Ascending aorta (tissue), 2 donors: ENCODE measurements at places on chromosomes 16 and 17.

DNA sequence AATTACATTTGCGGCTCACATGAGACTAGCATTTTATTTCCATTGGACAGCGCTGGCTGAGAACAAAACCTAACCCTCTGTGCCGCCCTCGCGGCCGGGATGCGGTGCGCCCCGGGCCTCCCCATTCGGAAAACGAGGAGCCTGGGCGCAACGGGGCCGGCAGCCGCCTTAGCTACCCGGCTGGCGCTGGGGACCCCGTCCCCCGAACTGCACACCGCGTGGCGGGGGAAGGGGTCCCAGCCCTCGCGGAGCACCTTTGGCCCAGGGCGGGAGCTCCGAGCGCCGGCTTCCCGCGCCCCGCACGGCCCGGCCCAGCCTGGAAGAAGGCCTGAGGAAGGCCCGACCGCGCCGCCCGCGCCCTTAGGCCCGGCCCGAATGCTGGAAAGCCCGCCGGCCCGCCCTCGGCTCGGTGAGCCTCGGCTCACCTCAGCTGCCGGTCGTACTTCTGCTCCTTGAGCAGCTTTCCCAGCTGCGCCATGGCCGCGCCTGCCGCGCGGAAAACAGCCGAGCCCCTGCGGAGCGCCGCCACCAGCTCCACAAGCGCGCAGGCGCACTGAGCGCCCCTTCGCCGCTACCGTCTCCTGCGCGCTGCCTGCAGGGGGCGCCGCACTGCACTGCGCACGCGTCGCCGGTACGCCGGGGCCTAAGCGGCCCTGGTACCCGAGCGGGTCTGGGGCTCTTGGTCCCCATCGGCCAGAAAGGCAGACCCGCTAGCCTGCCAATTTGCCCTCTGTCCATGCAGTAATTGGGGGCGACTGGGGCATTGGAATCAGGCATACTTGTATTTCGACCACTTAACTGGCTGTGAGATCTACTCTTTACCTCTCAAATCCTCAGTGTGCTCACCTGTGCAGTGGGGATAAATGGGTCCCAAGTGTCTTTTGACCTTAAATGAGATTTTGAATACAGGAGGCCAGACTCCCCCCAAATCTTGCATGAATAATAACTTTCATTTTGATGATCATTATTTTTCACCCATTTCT is at the start of gene NAE1:
Gene NAE1 (minus strand): TSS at position 555 of the 983 bp plus-strand sequence. CDS start 77 bp downstream, at position 478.
- no peaks in the 10 kb centered on the region for H3K27me3 ChIP-seq
- H3K4me1 ChIP-seq = no peaks in the 10 kb centered on the region
- peak within 1 kb of the TSS; percentile 77 for H3K4me3 ChIP-seq
- peak; percentile 11 for DNase-seq
- peaks cover 10% of the 10 kb centered on the region for H3K36me3 ChIP-seq
- peak within 1 kb of the TSS; percentile 87 for H3K27ac ChIP-seq

GRCh38 chr17:10772425-10773380 is 31.2 kb downstream of the TMEM238L start:
- no peaks in the 10 kb centered on the region for H3K4me1 ChIP-seq
- peaks cover 5% of the 10 kb centered on the region for H3K36me3 ChIP-seq
- H3K4me3 ChIP-seq = no peak overlapping the region
- no peak for DNase-seq

- no peak overlapping the region for H3K4me3 ChIP-seq
- no peaks in the 10 kb centered on the region for H3K27me3 ChIP-seq
- no peaks in the 10 kb centered on the region for H3K36me3 ChIP-seq
- DNase-seq = no peak
Measured at GRCh38 chr17:13135506-13135905, 117.7 kb upstream of the ELAC2 start.

DNA sequence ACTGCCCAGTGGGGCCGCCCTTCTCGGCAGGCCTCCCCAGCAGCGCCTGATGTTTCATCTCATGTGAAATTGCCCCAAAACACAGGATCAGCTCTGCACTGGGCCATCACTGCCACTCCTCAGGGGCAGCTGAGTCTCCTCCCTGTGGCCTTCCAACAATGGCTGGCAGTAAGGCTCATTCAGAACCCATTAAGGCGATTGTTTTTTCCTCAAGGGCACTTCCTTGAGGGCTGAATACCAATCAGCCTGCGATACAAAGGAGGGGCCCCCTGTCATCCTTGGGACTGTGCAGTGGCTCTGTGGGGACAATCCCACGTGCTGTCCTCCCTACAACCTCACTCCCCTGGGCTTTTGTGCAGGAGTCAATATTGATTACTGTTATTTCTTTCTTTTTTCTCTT is 47.5 kb downstream of the XYLT1 start:
- no peaks in the 10 kb centered on the region for H3K27me3 ChIP-seq
- H3K4me1 ChIP-seq = no peaks in the 10 kb centered on the region
- no peak overlapping the region for H3K27ac ChIP-seq
- no peak overlapping the region for H3K4me3 ChIP-seq

- no peak overlapping the region for H3K27ac ChIP-seq
- peaks cover 9% of the 10 kb centered on the region for H3K4me1 ChIP-seq
- no peak for DNase-seq
- H3K36me3 ChIP-seq = peaks cover 23% of the 10 kb centered on the region
Measured at GRCh38 chr17:10702574-10702973, 5.2 kb downstream of the ADPRM start.

GRCh38 chr16:48157302-48157701 is 1.5 kb upstream of the ABCC12 start:
- no peaks in the 10 kb centered on the region for H3K27me3 ChIP-seq
- H3K4me3 ChIP-seq = no peak overlapping the region
- H3K27ac ChIP-seq = no peak overlapping the region
- H3K4me1 ChIP-seq = no peaks in the 10 kb centered on the region

GRCh38 chr17:73998653-73999645 is 204.5 kb upstream of the RPL38 start:
- H3K4me3 ChIP-seq = peak overlapping the region; percentile 5
- H3K36me3 ChIP-seq = no peaks in the 10 kb centered on the region
- DNase-seq = no peak
- no peaks in the 10 kb centered on the region for H3K4me1 ChIP-seq

- H3K4me1 ChIP-seq = peaks cover 8% of the 10 kb centered on the region
- H3K4me3 ChIP-seq = no peak overlapping the region
- H3K36me3 ChIP-seq = no peaks in the 10 kb centered on the region
- H3K27me3 ChIP-seq = no peaks in the 10 kb centered on the region
Measured at GRCh38 chr17:32671896-32672295, 185.1 kb downstream of the CDK5R1 start.

- no peaks in the 10 kb centered on the region for H3K4me1 ChIP-seq
- H3K4me3 ChIP-seq = no peak overlapping the region
- H3K27me3 ChIP-seq = no peaks in the 10 kb centered on the region
- no peak overlapping the region for H3K27ac ChIP-seq
Measured at GRCh38 chr16:62029947-62030346, 6.3 kb downstream of the CDH8 start.

GRCh38 chr17:65447823-65448222 is 113.6 kb downstream of the AXIN2 start:
- H3K4me3 ChIP-seq = no peak overlapping the region
- no peaks in the 10 kb centered on the region for H3K36me3 ChIP-seq
- DNase-seq = no peak
- H3K27ac ChIP-seq = no peak overlapping the region
- H3K27me3 ChIP-seq = no peaks in the 10 kb centered on the region

- no peak overlapping the region for H3K4me3 ChIP-seq
- H3K36me3 ChIP-seq = no peaks in the 10 kb centered on the region
- H3K27me3 ChIP-seq = no peaks in the 10 kb centered on the region
- peaks cover 13% of the 10 kb centered on the region for H3K4me1 ChIP-seq
- H3K27ac ChIP-seq = peak overlapping the region; percentile 26
Measured at GRCh38 chr17:31533546-31534155, 142.2 kb downstream of the RAB11FIP4 start.

DNA sequence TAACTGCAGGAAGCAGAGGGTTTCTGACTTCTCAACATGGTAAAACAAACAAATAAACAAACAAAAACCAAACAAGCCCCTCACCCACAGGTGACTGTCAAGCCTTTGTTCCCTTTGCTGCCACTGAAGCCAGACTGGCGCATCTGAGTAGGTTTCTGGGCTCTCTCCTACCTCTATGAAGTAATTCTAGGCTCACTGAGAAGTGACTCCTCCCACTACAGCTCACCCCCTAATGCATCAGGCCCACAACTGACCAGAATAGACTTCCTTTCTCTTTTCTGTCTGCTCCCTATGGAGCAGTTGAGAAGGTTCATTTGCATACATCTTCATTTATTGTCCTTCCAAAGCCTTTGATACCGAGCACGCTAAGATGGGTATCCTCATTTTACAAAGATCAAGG is 77.0 kb upstream of the CCL2 start:
- peak overlapping the region; percentile 58 for H3K27ac ChIP-seq
- no peak for DNase-seq
- H3K36me3 ChIP-seq = no peaks in the 10 kb centered on the region
- no peaks in the 10 kb centered on the region for H3K27me3 ChIP-seq
- H3K4me3 ChIP-seq = no peak overlapping the region
- no peaks in the 10 kb centered on the region for H3K4me1 ChIP-seq

GRCh38 chr17:65093930-65094329 is 37.4 kb upstream of the GNA13 start:
- no peaks in the 10 kb centered on the region for H3K4me1 ChIP-seq
- H3K27me3 ChIP-seq = no peaks in the 10 kb centered on the region
- no peak overlapping the region for H3K27ac ChIP-seq
- H3K4me3 ChIP-seq = no peak overlapping the region

GRCh38 chr16:23651943-23652468 is 10.7 kb downstream of the DCTN5 start:
- H3K4me3 ChIP-seq = no peak overlapping the region
- H3K27ac ChIP-seq = no peak overlapping the region
- no peaks in the 10 kb centered on the region for H3K4me1 ChIP-seq
- peaks cover 11% of the 10 kb centered on the region for H3K36me3 ChIP-seq
- no peak for DNase-seq

DNA sequence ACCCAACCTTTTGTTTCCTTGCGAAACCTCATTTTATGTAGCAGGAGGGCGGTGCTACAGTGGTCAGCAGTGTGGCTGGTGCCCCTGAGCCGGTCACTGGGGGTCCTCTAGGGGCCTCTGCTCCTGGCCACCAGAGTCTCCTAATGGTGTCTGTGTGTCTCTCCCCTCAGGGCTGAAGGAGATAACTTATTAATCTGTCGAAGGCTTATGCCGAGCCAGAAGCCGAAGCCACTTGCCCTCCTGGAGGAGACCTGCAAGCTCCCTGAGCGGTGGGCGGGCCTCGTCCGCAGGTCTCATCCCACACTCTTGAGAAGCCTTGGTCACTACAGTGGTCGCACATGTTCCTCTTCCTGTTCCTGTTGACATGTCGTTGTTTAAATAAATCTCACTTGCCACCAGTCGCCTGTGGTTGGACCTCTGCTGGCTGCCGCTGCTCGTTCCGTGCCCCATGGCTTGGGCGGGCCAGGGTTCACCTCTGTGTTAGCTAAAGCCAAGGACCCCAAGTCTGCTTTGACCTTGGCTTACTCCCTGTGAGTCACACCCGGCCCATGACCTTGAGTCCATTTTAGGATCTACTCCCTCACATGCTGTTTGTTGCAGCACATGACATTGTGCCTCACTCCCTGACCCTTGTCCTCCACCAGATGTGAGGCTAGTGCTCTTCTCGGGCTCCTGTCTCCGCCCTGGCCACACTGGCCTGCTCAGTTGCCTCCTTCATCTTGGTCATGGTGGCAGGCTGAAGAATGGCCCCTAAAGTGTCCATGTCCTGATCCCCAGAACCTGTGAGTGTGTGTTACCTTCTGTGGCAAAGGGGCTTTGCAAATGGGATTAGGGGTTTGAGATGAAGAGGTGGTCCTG is 38.7 kb upstream of the AQP8 start:
- no peaks in the 10 kb centered on the region for H3K27me3 ChIP-seq
- H3K27ac ChIP-seq = no peak overlapping the region
- H3K36me3 ChIP-seq = peaks cover 45% of the 10 kb centered on the region
- no peak for DNase-seq

DNA sequence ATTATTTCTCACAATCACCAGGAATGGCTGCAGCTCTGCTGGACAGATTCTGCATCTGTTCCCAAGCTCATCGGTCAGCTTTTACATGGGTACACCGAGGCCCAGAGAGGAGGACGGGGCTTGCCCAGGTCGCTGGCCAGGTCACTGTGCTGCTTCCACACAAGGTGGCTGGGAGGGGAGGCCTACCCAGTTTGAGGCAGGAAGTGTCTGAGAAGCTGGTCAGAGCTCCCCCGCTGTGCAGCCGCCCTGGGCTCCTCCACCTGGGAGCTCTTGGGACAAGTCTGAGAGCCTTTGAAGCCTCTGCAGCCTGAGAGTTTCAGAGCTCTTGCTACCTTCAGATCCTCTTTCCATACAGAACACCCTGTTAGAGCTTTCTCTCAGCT is 143.3 kb downstream of the CLEC16A start:
- no peaks in the 10 kb centered on the region for H3K27me3 ChIP-seq
- no peak overlapping the region for H3K27ac ChIP-seq
- peaks cover 5% of the 10 kb centered on the region for H3K4me1 ChIP-seq
- peaks cover 12% of the 10 kb centered on the region for H3K36me3 ChIP-seq
- no peak for DNase-seq

GRCh38 chr17:45950888-45951287 is 48.2 kb upstream of the STH start:
- no peak overlapping the region for H3K27ac ChIP-seq
- H3K36me3 ChIP-seq = no peaks in the 10 kb centered on the region
- DNase-seq = no peak
- no peaks in the 10 kb centered on the region for H3K27me3 ChIP-seq
- no peak overlapping the region for H3K4me3 ChIP-seq

- no peaks in the 10 kb centered on the region for H3K4me1 ChIP-seq
- H3K27me3 ChIP-seq = no peaks in the 10 kb centered on the region
- DNase-seq = no peak
- peaks cover 28% of the 10 kb centered on the region for H3K36me3 ChIP-seq
Measured at GRCh38 chr16:50311134-50311528, 44.8 kb downstream of the ADCY7 start.

GRCh38 chr17:70021726-70022125 is 53.3 kb upstream of the KCNJ16 start:
- DNase-seq = no peak
- no peaks in the 10 kb centered on the region for H3K27me3 ChIP-seq
- no peak overlapping the region for H3K4me3 ChIP-seq

DNA sequence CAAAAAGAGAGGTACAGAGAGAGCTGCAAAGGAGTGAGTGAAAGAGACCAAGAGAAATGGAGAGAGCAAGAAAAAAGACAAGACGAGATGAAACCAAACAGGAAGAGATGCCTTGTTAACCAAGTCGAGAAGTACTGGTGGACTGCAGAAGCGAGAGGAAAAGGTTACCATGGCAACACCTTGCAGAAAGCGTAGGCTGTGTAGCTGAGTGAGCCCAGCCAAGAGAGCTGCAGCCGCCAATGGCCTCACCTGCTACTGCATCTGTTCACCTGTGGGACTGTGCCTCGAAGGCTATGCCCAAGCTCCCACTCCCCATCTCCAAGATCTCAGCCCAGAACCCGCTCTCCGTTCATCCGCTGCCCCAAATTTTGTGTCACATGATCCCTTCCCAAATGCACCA is 161.3 kb downstream of the SLC39A11 start:
- H3K4me1 ChIP-seq = no peaks in the 10 kb centered on the region
- no peak overlapping the region for H3K4me3 ChIP-seq
- DNase-seq = no peak

GRCh38 chr17:74212209-74212912 is 1.0 kb upstream of the TTYH2 start:
- peaks cover 34% of the 10 kb centered on the region for H3K4me1 ChIP-seq
- H3K36me3 ChIP-seq = peaks cover 31% of the 10 kb centered on the region
- no peaks in the 10 kb centered on the region for H3K27me3 ChIP-seq
- H3K4me3 ChIP-seq = peak overlapping the region; percentile 60
